HepG2 (cell line): ENCODE measurements at places on chromosomes 4 and X.

GRCh38 chr4:169485791-169486742 is 126.3 kb downstream of the NEK1 start:
- no peak overlapping the region for H3K27ac ChIP-seq
- H3K4me3 ChIP-seq, result 0 out of 2 replicates have a peak overlapping the region, but pooled peaks have one; percentile 3
- peaks cover 5% of the 10 kb centered on the region; the same call in 1 of the 2 replicates for H3K4me1 ChIP-seq
- peak; percentile 36 for DNase-seq

DNA sequence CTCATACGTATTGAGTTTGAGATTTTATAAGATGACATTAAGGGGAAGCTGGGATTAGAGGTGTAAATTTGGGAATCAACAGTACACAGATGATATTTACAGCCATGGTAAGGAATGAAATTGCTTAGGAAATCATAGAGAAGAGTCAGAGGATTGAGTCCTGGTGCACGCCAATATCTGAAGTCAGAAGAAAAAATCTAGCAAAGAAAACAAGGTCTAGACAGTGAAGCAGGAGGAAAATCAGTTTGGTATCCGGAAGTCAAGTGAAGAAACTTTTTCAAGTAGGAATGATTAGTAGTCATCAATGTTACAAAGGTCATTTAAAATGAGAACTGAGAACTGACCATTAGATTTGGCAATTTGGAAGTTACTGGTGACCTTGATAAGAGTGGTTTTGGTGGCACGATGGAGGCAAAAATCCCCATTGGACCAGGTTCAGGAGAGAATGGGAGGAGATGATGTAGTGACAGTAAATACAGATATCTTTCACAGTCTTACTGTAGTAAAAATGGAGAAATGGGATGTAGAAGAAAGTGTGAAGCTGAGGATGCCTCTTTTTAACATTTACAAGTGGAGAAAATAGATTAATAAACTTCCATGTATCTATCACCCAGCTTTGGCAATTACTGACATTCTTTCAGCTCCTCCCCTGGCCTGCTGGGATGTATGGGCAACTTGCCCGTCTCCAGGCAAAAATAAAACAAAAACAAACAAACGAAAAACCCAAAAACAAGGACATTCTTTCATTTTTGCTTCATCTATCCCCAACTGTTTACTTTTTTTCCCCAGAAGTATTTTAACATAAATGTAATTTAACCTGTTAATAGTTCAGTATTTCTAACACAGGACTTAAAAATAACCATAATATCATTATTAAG is 11.4 kb upstream of the GPR34 start:
- no peaks in the 10 kb centered on the region for H3K4me1 ChIP-seq
- H3K4me3 ChIP-seq, result no peak overlapping the region

DNA sequence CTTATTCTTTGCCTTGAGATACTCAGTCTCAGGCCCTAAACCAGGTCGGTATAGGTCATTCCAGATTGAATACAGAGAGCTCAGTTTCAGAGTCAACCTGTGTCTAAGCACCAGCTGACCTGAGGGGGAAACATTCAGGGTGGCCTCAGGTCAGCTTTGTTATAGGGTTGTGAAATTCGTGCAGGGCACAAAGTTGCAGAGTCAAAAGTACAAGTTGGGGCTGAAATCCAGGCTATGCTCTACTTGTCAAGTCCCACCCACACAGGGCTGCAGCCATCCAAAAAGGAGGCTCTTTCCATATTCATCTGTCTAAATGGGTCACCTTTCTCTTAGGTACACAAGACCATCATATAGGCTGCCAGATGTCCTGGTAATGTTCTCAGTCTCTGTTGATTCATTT is 89.7 kb downstream of the ITIH6 start:
- H3K4me3 ChIP-seq, result no peak overlapping the region
- peak; percentile 10 for DNase-seq
- H3K27ac ChIP-seq, result no peak overlapping the region

GRCh38 chr4:139589336-139590018 is 33.5 kb upstream of the SETD7 start:
- H3K36me3 ChIP-seq, result no peaks in the 10 kb centered on the region
- H3K27ac ChIP-seq, result no peak overlapping the region
- H3K27me3 ChIP-seq, result no peaks in the 10 kb centered on the region
- no peaks in the 10 kb centered on the region for H3K4me1 ChIP-seq
